ENCODE measurements at places on chromosomes 3 and 15.

GRCh38 chr3:145698250-145698649 is 462.7 kb downstream of the PLOD2 start:
- peak; percentile 45 for DNase-seq

DNA sequence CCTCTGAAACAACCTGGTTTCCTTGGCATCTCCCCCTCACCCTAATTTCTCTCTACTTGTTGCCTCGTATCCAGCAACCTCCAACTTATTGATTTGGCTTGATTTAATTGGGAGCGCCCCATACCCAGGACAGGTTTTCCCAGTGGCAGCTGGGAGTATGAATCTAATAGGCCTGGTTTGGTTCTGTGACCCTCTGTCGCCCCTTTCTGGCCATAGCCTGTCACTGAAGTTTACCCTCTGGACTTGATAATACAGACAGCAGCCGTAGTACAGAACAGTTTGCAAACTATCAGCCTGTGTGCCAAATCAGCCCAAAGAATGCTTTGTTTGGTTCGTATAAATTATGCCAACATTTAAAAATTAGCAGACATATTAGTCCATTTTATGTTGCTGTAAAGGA is 525.1 kb upstream of the GOLIM4 start:
- peak; percentile 8 for DNase-seq

- DNase-seq, result peak; percentile 77
These were observed 17.9 kb upstream of the NIT2 start for GRCh38 chr3:100316641-100317069.

DNA sequence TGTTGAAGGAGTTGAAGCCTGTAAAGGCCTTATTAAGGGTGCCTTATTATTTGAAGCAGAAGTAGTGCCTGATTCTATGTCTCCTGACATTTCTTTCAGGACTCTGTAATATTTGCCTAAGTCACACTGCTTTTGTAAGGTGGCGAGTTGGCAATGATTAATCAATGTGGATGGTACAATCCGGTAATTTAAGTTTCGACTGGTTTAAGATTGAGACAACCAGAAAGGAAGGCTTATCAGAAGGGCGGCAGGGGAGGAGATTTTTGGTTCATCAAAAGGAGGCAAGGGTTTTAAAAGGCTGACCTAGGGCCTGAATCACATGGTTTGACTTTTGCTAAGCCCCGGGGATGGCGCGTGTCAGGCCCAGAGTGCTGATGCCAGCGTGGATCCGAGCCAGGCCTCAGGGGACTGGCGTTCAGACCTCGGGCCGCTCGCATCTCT is 830 bp upstream of the RNF13 start:
- no peak for DNase-seq

GRCh38 chr15:68419301-68420175 is 12.4 kb downstream of the ITGA11 start:
- DNase-seq, result no peak

DNA sequence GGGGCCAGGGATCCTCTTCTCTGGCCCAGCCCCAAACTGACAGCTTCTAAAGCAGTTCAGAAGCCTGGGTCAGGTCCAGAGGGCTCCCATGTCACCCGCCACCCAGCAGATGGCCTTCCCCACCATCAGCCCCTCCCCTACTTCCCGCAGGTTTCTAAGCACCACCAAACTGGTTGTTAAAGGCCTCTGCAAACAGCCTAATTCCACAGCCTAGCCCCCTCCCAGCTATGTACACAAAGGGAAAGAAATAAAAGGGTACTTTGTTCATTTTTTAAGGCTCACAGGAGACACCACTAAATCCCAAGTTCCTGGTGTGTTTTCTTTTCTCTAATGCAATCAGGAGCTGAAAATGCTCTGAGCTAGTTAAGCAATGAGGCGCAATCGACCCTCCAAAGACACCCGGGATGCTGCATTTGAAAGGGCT is 30.6 kb downstream of the PLCH1 start:
- DNase-seq, result no peak

GRCh38 chr15:88849376-88850072 is 45.8 kb downstream of the HAPLN3 start:
- DNase-seq, result peak; percentile 1

DNA sequence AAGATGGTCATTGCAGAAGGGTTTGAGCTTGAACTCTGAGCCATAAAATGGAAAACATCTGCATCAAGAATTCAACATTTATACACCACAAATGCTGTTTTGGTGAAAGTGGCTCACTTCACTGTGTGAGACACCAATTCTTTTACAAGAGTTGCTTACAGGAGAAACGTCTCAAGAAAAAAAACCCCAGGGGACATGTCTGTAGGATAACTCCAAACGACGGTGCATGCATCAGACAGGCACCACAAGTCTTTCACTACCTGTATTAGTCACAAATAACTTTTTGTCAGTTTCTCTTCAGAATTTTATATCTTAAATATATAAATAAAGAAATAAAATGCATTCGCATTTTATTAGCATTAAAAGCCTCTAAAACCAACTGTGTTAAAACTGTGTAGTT is 164.3 kb downstream of the EFHB start:
- no peak for DNase-seq

DNA sequence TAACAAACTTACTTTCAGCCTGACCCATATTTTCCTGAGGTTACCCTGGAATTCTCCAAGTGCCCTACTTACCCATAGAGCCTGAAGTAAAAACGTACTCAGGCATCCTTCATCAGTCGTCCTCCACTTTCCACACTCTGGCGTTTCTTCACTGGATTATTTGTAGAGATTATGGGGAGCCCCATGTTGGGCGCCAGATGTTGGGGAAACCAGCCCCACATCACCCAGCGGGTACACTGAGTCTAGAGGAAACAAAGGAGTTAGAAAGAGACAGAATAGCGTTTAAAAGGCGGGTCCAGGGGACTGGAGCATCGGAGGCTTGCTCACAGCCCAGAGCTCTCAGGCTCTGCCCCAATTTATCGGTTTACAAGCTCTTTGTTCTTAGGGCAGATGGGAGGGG is 9.7 kb upstream of the SLC28A2 start:
- no peak for DNase-seq

DNA sequence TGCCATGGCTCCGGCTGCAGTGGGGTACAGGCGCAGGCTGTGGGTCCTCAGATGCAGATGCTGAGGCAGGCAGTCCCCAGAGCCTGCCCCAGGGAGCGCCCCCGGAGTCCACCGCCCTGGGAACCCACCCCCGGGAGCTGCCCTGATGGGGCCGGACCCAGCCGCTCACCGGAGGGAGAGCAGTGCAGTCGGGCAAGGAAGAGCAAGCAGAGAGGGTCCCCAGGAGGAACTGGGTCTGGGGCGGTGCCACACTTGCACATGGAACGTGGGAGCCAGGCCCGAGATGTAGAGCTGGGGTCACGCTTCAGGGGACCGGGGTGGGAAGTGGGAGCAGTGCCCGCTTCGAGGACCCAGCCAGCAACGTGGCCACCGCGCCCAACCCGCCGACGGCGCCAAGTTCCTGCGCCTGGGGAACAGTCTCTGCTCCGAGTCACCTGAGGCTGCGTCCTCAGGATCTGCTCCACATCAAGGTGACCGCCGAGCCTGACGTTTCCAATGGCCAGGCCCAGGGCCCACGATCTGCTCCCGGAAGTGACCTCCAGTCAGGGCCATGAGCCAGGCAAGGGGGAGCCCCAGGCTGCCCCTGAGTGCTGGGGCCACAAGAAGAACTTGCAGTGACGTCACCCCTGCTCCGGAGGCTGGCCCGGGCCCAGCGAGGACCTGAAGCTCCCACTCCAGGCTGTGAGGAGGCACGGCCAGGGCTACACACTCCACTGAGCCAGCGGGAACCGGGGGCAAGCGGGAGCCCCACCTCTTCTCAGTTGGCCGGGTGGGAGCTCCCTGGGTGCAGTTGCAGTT is 27.0 kb upstream of the TFG start:
- DNase-seq, result no peak

GRCh38 chr3:97960993-97961766 is 11.1 kb downstream of the RIOX2 start:
- peak; percentile 51 for DNase-seq

DNA sequence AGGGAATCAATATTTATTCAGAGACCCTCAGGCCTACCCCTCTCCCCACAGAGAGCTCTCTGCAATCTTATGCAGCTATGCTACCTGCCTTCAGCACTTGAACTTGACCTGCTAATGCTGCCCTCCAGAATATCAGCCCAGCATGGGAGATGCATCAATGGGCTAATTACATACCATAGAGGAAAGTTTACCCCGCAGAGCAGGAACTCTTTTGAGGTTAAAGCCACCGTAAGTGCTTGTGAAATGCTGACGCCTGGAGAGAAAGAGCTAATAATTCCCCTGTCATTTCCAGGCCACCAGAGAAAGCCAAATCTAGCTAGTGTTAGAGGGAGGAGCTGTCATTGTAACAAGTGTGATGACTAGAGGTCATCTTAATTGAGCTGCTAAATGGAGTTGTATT is 127.5 kb downstream of the CHST2 start:
- DNase-seq, result no peak

DNA sequence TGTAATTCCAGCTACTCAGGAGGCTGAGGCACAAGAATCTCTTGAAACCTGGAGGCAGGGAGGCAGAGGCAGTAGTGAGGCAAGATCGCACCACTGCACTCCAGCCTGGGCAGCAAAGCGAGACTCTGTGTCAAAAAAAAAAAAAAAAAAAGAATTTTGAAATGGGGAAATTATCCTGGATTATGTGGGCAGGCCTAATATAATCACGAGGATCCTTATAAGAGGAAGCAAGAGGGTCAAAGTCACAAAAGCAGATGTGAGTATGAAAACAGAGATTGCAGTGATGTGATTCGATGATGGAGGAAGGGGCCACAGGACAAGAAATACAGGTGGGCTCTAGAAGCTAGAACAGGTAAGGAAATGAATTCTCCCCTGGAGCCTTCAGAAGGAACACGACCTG is 159.6 kb downstream of the LEKR1 start:
- no peak for DNase-seq

DNA sequence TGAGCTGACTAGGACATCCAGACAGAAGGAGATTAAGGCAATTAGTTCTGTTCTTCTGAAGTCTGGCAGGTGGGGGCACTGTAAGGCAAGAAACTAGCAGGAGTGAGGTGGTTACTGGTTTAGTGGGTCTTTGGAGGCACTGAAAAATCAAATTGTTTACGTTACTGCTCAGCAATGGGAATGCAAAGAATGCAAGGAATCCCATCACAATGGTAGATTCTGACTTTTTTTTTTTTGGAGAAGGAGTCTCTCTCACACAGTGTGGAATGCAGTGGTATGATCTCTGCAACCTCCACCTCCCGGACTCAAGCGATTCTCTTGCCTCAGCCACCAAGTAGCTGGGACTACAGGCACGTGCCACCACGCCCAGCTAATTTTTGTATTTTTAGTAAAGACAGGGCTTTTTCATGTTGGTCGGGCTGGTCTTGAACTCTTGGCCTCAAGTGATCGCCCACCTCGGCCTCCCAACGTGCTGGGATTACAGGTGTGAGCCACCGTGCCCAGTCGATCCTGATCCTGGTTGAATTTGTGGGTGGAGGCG is 16.4 kb downstream of the FAM107A start:
- DNase-seq, result peak; percentile 80

- peak; percentile 79 for DNase-seq
These were observed 35.4 kb downstream of the ACP3 start for GRCh38 chr3:132352556-132353143.

- DNase-seq, result peak; percentile 66
These were observed 261.6 kb upstream of the LMCD1 start for GRCh38 chr3:8239718-8240695.

- no peak for DNase-seq
These were observed 127.4 kb downstream of the PLCH1 start for GRCh38 chr3:155617346-155617925.

DNA sequence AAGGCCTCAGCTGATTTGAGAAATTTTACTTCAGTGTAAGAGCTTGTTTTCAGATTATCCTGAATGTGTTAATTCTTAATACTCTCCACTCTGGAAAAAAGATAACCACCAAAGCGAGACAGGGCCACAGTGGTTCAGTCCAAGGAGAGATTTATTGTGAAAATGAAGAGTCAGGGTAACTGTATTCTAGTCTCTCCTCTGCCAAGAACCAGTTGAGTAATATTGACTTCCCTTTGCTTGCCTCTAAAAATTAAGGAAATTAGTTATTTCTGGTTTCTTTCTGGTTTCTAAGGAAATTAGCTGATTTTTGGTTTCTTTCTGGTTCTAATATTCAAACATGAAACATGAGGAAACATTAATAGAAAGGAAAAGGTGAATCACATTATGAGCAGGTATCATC is 34.9 kb downstream of the PPP1R2 start:
- no peak for DNase-seq

DNA sequence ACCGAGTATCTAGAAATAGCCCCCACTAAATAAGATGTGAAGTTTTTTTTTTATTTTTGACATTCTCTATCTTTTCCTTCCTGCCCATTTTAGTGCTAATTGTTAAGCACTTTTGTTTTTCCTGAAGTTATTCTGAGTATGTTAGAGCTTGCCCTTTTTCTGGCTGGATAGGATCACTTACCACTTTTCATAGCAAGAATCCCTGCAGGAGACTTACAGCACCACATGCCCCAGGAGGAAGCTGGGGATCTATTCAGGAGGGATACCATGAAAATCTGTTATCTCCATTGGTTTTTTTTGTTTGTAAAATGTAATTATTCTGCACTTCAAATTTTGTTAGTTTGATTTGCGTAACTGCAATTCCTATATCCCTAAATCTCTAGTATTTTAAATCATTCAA is 968.4 kb downstream of the ZPLD1 start:
- DNase-seq, result no peak

- no peak for DNase-seq
These were observed 263.6 kb upstream of the AZI2 start for GRCh38 chr3:28612232-28612631.

- DNase-seq, result peak; percentile 92
These were observed 14.5 kb downstream of the EFCAB12 start for GRCh38 chr3:129413687-129414506.

GRCh38 chr15:65836665-65837064 is 32.6 kb upstream of the RAB11A start:
- DNase-seq, result no peak

- DNase-seq, result no peak
These were observed 9.6 kb downstream of the PGBD4 start for GRCh38 chr15:34111488-34111887.

GRCh38 chr3:157354722-157355121 is 81.9 kb upstream of the PTX3 start:
- peak; percentile 54 for DNase-seq

GRCh38 chr3:195043607-195044339 is 227.2 kb downstream of the XXYLT1 start:
- DNase-seq, result no peak

DNA sequence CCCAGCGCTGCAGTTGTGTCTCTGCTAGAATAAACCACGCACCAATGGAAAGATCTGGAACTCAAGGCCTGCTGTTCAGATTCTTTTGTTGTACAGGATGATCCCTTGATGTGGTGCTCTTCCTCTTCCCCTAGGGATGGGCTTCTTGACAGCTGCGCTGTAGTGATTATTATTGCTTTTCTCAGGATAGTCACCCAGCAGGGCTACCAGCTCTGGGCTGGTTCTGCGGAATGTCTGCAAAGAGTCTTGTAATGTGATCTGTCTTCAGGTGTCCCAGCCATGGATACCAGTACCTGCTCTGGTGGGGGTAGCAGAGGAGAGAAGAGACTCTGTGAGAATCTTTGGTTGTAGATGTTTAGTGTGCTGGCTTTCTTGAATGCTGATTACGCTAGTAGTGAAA is 974.2 kb downstream of the NSUN3 start:
- no peak for DNase-seq
